ENCODE measurements at places on chromosomes 1 and 21.

DNA sequence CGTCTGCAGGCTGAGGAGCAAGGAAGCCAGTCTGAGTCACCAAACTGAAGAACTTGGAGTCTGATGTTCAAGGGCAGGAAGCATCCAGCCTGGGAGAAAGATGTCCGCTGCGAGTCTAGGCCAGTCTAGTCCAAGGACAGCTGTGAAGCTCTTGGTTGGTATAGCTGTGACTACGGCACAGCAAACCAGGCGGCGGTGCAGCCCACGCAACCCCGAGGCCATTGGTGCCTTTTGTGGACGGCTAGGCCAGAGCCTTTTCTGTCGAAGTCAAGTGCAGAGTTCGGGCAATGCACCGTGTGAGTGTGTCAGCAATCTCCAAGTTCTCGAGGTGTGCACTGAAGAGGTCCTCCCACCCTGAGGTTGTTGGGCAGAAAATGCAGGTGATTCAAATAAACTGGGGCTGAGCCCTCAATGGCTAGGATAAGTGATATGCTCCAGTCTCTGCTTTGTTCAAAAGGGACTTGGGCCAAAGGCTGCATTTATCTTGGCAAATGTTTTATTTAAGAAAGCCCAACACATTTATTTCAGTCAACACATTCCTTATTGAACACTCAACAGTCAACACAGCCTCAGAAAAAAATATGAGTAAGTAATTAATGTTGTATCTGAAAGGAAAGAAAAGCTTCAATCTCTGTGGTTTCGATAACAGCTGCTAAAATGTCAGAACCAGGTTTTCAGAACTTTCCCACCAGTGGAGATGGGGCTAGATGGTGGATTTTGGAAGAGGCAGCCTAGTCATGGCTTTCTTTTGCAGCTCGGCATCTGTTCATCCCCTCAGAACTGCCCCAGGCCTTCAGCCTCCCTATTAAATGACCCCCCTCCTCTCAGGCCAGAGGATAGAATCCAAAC lies 78.1 kb upstream of the COX20 start:
- DNase-seq = no peak

- DNase-seq = no peak
These were observed 27.4 kb downstream of the MAP7D1 start for GRCh38 chr1:36183309-36183856.

- no peak for DNase-seq
These were observed 385.1 kb upstream of the USP24 start for GRCh38 chr1:55600242-55600641.

DNA sequence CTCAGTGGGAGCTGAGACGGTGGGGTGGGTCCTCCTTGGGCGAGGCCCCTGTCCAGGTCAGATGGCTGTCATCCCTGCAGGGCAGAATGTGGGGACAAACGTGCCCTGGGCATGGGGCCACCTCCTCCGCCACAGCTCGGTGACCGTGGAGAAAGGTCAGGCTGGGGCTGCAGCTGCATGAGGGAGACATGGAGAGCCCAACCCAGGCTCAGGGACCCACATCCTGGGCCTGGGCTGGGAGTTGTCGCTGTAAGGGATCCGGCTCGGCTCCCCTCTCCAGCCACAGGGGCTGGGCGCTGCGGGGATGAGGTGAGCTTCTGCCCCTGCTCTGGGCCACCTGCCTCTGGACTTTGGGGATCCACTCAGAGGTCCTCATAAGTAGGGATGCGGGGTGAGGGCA lies 518 bp upstream of the PLCH2 start:
- no peak for DNase-seq

DNA sequence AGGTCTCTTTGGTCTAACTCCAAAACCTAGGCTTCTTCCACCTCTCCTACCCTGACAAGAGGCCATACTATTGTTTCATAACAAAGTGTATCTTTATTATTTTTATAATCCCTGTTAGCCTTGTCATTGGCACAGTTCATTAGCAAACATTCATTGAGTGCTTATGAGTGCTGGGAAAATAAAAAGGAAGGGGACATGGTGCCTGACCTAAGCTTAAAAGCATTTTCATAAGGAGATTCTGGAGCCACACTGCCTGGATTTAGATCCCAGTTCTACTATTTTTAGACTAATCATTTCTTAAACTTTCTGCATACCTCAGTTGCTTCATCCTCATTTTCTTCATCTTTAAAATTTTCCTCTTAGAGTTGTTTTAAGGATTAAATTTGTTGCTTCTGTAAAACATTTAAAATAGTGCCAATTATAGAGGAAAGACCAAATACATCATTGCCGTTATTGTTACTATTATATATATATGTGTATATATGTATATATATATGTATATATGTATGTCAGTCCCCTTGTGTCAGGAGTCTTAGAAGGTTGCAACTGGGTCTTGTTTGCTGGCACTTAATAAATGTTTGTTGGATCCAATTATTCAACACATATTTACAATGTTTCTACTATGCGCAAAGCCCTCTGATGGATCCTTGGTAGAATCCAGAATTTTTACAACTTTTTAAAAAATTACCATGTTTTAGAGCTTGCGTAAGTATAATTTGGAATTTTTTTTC lies 250.9 kb upstream of the SGIP1 start:
- DNase-seq = no peak

GRCh38 chr1:44830900-44831304 lies 12.2 kb downstream of the PTCH2 start:
- DNase-seq = no peak

DNA sequence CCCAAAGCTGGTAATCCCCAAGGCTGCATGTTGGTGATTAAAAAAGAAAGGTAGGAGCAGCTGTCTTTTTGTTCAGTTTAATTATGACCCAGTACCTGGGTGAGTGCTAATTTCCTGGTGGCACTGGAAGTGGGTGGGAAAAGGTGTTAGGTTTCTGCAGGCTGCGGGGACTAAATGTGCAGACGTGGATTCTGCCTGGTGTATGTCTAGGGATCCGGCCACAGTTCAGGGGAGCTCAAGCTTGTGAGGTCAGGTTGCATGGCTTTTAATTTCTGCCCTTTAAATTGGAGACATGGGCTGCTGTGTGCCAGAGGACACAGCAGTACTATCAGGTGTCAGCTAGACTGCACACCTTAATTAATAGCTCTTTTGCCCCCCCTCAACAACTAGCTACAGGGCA lies 20.3 kb upstream of the TBX19 start:
- DNase-seq = no peak

DNA sequence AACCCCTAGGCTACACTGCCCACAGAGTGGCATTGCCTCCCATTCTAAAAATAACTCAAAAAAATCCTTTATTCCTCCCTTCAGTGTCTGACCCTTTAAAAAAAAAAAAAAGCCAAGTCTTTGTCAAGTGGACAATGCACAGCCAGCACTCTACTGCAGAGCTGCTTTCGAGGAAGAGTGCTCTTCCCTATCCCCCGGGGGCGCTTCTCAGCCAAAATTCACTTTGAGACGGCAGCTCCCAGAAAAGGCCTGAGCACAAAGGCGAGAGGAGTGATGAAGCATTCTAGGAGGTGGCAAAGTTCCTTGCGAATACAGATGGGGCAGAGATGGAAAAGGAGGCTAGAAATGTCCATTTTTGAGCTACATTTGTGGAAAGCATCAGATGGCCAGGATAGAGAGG lies 23.3 kb downstream of the EPHA10 start:
- no peak for DNase-seq

DNA sequence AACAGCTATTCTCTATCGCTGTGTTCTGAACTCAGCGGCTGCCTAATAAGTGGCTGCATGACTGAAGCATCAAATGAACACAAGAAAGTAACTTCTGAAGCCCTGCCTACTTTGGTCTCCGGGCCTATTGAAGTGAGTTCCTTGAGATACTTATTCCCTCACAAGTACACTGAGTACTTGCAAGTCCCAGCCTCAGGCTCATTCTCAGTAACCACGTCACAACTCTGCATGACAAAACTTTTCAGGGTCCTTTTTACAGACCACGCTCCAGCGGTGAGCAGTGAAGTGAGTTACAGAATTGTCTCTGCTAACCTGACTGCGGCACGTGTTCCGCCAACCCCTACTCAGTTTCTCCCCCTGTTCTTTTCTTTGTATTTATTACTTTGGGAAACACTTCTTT lies 1342.7 kb upstream of the ADGRL4 start:
- DNase-seq = no peak

DNA sequence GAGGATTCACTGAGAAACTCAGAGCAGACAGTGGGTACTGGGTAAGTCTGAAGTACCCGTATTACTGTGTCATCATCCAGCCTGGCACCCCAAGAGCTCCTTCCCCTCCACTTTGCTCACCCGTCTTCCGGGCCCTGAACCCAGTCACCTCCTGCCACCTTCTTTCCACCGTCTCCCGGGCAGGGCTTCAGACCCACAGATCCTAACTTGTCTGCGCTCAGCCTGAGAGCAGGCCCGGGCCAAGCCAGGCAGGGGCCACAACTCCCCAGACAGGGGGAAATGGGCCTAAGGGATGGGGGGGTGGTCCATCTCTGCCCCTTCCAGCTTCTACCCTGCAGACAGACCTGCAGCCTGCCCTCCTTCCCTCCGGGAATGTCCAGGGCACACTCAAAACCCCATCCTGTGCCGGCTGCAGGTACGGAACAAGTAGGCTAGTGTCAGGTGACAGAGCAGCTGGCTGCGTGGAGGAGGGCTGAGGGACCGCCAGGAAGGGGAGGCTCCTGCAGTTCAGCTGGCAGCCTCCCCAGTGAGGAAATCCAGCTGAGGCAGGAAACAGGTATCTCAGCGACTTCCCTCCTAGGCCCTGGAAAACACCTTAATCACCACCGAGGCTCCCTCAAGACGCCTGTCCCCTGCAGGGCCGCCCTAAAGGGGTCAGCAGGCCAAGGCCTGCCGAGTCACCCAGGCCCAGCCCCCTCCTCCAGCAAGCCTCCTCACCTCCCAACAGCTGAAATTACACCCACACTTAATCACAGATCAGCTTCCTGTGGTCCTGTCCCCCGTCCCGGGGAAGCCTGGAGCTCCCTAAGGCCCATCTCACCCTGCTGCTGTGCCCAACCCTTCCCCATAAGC lies 3.5 kb downstream of the HSPG2 start:
- no peak for DNase-seq

GRCh38 chr1:224770336-224770693 lies 154.2 kb downstream of the CNIH3 start:
- DNase-seq = no peak

DNA sequence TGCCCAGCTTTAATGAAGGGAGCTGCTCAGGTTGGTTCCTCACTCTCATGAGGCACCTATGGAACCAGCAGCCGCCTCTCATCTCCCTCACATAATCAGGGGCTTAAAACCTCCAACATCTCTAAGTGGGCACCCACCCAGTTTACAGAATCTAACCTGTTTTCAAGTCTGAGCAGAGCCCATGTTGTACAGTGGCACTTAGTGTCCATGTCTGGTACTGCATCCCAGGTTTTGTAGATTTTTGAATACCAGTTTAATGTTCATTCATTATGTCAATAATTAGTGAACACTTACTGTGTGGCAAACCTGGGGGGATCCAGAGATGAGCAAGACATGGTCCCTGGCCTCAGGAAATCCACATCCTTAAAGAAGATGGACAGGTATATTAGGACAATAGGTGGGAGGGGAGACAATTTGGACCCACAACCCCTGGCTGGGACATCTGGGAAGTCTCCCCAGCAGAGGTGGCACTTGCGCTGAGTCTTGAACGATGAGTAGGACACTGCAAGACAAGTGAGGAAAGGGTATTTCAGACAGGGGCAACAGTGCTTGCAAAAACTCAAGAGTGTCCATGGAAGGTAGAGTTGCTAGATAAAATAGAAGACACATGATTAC lies 83.3 kb downstream of the LACTBL1 start:
- DNase-seq = no peak

GRCh38 chr1:48093696-48094528 lies 96.7 kb upstream of the TRABD2B start:
- no peak for DNase-seq

GRCh38 chr1:210250665-210250997 lies 18.0 kb downstream of the SERTAD4 start:
- DNase-seq = no peak

DNA sequence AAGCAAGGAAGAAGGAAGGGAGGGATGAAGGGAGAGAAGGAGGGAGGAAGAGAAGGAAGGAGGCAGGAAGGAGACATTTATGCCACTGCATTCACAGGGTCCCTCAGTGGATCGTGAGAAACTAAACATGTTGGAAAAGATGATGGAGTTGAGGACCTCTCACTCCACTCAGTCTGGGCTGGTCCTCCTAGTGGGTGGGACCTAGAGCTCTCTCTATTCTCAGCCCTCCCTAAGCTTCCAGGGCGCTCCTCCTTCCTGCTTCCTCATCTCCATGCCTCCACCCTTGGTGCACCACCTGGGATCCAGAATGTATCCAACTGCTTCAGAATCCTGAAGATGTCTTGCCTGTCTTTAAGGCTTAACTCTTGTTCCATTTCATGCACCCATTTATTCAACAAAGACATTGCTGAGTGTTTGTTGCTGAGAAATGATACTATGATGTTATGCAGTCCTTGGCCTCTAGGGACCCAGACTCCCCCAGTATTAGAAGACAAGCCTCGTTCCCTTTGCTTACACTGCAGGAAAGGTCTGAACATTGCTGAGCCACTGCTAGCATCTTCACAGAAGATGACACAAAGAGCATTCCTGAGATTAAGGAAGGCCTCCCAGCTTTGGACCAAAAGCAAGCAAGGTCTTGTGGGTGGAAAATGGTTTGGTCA lies 88.5 kb downstream of the BEND5 start:
- no peak for DNase-seq

DNA sequence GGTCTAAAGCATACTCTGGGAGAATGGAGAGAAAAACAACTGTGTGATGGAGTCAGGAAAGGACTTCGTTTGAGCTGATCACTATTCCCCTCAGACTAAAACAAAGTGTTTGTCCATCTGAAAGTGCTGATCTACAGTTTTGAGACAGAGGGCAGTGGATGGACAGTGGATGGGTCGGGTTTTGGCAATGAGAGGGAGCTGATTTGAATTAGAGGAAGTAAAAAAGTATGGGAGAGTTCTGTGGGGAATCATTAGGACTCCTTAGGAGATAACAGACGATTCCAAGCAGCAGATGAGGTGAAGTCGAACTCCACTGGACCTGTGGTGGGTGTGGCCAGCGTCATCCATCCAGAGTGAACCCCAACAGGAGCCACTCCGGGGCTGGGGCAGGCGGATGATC lies 62.3 kb downstream of the PTGS2 start:
- DNase-seq = no peak

DNA sequence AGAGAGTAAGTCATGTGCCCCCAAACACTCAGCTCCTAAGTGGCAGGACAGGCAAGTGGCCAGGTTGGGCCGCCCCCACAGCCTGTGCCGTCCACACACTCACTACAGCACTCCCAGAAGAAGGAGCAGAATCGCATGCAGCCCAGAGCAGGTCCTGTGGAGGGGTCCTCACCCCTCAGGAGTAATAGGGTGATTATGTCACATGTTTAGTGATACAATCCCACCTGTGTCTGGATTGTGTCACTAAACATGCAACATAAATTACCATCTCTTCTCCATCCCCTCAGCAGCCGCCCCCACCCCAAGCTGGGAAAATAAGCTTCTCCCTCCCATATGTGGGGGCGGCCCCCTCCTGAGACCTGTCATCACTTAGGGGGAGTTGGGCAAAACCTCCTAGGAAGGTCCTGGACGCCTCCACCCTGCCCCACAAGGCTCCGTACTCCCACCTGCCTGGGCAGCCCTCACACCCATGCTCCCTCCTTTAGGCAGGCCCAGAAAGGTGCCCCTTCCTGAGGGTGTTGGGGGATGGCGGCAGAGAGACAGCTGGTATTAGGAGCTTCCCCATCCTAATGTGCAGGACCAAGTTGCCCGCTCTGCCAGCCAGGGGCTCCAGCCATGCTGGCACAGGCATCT lies 56.9 kb downstream of the STUM start:
- DNase-seq = no peak

Measured in brain pericyte (primary cell).